ENCODE measurements at places on chromosomes 7 and 10.

DNA sequence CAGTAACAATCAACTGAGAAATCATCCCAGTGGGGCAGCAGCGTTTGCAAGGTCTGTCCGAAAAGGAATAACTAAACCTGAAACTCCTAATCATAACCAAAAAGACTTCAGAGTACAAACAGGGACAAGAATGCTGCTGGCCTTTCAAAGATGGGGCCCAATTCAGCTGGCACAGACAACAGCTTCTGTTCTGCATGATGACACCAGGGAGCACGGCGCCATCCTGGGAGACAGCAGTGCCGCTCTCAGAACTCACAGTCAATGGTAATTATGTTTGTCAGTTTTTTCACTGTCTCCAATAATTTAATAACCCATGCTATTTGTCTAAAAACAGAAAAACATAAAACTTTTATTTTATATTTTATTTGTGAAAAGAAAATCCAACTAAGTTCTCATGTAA, 90.0 kb downstream of the LARP4B start:
- no peak for DNase-seq

GRCh38 chr7:8176370-8177081, 85.4 kb downstream of the ICA1 start:
- DNase-seq, result peak; percentile 52

DNA sequence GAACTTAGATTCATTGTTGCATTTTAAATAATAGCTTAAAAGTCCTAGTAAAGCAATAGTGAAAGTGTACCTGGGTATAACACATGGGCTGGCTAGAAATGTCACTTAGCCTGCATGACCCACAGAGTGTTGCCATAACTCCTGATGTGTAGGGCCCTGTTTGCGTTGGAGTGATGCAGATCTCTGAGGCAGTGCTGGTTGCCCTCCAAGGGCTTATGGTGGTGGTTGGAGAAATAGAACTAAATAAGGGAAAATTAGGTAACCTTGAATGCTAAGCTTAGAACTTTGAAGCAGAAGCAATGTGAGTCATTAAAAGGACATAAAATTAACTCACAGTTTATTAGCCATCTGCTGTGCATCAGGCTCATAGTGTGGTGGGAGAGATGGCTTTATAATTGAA, 105.7 kb downstream of the CCNY start:
- DNase-seq, result no peak

DNA sequence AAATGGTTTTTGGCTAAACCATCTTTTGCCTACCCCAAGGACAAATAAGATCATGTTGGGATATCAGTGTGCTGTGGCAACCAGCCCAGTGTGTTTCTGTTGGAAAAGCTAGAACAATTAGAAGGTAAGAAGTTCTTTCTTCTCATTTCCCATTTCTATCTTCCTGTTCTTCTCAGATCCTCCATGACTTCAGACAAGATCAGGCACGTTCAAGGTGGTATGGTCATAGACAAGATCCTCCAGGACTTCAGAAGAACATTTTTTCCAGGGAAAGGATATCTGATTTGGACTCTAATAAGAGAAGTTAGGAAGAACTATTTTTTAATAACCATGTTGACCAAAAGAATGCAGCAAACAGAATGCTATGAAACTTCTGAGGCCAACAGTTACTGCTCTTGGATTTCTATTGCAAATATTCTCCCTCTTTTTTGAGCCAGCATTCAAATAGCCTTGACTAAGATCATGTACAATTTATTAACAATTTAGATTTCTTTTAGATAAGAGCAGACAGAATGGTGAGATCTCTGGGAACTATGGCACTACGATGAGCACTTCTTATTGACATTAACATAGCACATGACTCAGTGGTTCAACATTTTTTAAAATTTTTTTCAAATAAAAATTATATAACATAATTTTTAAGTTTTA, 15.9 kb downstream of the HYCC1 start:
- DNase-seq, result no peak

GRCh38 chr10:80485946-80486764, 32.0 kb downstream of the TSPAN14 start:
- peak; percentile 59 for DNase-seq

GRCh38 chr10:121610798-121611323, 12.6 kb upstream of the FGFR2 start:
- DNase-seq, result no peak

GRCh38 chr7:16982640-16983350, 101.0 kb upstream of the AGR3 start:
- DNase-seq, result no peak

DNA sequence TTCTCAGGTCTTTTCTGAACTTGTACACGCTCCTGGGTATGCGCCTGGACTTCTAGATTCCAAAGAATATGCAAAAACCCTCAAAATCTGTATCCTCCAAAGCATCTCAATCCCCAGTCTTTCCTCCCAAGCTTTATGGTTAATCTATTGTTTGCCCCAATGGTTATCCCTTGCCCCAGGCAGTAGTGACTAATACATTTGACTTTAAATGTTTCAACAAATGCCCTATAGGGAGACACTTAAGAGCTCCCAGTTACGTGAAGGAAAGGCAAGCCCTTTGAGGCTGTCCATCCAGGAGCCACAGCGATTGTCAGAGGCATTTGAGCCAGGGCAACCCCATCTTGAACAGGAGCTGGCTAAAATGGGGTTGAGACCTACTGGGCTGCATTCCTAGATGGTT, 12.7 kb upstream of the FOXL3 start:
- no peak for DNase-seq

DNA sequence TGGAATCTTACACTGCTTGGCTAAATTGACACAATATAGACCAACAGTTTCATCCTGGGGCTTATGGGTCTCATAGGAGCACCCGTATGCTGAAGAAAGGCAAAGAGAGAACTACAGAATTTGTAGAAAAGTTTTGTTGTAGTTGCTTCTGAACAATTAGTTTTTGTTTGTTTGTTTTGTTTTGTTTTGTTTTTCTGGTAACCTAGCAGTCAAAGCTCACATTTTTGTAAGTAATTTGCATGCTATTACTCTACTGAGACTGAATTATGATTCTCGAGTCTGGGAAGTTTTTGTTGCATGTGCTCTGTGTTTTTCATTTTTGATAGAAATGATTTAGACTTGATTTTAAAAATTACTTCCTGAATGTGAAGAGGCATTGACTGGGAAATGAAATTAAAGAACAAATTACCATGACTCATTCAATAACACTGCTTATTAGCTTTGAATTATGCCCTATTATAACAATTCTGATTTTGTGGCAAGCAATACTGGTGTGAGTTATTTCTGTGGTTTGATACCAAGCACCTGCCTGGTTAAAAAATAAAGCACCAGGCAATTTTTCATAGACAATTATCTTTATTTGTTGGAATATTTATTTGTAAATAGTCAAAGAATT, 438 bp downstream of the LSMEM1 start:
- DNase-seq, result no peak

GRCh38 chr7:95436407-95436806, 1.6 kb upstream of the PON2 start:
- DNase-seq, result no peak

- peak; percentile 47 for DNase-seq
Observed at GRCh38 chr7:47482013-47482875, 99.7 kb downstream of the TNS3 start.

DNA sequence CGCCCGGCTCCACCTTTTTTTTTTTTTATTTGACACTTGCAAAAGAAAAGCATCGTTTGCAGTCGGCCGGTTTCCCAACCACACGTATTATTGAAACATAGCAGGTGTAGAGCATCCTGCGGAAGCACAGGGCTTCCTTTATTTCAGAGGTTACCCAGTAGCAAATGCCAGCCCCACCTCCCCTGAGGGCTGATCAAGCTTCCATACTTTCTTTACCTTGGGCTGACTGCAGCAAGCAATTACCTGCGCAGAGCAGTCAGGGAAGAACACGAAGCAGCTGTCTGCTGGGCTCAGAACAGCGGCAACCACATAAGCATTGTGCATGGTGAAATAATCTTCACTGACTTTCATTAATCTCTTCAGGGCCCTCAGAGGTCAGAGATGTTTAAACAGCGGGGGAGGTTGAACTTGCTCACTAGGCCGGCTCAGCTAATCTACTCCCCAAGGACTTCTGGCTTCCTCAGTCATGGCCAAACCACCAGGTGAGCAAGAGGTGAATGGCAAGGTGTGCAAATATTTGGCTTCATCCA, 784.7 kb upstream of the AUTS2 start:
- no peak for DNase-seq

GRCh38 chr7:80372415-80372814, 139.4 kb downstream of the GNAT3 start:
- no peak for DNase-seq

DNA sequence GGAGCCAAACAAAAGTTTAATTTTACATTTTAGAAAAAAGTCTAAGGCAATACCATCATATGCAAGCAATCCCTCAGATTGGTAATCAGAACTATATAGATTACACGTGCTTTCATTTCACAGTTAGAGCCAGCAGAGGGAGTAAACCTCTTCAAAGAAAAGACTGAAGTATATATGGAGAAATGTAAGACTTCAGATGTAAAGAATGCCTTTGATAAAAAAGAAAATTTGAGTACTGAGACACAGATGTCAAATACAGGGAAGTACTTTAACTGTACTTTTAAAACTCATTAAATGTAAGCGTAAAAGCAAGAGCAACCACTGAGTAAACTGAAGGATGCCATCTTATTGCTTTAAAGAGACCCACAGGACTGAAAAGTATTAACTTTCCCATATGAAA, 101.4 kb upstream of the FAM133B start:
- DNase-seq, result no peak

GRCh38 chr7:151014950-151015349, 9.3 kb downstream of the ATG9B start:
- DNase-seq, result no peak

GRCh38 chr7:1422512-1423263, 36.6 kb downstream of the MICALL2 start:
- no peak for DNase-seq

DNA sequence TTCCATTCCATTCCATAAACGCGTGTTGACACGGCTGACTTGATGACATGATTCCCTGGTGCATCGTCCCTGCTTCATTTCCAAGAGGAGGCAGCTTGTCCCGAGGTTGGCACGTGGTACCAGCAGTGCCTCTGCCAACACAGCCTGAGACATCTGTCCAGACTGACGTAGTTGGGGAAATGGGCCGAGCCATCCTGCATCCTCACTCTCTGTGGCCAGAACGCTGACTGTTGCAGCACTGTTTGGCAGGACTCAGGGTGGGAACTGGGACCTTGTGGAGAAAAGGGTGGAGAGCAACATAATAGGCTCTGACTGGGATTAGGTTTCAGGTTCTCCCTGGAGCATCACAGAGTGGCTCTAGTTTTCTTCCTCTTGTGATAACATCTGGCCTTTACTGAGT, 118.6 kb upstream of the BTBD16 start:
- DNase-seq, result no peak

DNA sequence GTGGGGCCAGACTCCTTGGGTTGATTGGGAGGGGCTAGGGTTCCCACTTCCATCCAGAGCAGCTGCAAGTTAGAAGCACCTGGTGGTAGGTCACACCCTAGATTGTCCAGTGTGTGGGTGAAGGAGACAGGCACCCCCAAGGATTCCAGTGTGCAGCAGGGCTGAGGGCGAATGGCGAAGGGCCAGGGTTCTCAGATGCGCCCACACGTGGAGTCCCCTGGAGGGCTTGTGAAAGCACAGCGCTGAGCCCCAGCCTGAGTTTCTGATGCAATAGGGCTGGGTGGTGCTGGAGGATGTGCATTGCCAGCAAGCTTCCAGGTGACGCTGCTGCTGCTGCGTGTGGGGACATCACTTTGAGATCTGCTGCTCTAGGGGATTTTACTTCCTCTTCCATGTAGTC, 25.4 kb downstream of the TBATA start:
- no peak for DNase-seq

DNA sequence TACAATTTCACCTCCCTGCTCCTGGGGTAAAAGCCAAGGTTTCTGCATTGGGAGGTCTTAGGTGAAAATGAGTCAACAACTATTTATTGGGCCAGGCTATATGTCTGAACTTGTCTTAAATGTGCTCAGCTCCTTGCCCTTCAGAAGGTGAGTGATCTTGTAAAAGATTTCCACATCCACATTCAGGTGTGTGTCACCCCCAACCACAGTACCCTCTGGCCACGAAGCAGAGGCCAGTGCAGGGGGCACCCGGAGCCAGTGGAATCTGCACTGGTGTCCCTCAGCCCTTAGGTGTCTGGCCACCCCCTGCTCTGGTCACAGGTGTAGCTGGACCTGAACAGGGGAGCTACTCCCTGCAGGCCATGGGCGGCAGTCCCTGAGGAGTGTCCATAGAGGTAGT, 198.5 kb downstream of the PAXIP1 start:
- DNase-seq, result no peak

DNA sequence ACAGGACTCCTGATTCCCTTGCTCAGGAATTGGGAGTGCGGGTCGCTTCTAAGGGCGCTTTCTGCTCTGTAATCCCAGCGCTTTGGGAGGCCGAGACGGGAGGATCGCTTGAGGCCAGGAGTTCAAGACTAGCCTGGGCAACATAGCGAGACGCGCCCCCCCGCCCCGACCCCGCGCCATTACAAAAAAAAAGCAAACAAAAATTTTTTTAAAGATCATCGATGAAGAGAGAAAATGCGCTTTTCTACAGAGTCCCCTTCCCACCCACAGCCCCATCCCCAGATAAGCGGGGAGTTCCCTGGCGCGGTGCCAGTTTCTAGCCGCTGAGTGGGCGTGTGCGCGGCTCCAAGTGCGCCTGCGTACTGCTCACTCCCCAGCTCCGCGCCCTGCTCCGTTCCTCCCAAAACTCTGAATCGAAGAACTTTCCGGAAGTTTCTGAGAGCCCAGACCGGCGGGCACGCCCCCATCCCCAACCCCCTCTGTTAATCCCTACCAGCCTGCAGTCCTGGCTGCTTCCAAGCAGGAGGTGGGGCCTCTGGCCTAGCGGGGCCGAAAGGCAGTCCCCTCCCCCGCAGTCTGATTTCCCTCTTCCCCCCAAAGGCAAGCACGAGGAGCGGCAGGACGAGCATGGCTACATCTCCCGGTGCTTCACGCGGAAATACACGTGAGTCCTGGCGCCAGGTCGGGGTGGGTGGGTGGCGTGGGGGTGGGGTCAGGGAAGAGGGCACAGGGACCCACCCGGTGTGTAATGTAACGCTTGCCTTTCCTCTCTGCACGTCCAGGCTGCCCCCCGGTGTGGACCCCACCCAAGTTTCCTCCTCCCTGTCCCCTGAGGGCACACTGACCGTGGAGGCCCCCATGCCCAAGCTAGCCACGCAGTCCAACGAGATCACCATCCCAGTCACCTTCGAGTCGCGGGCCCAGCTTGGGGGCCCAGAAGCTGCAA, 1.0 kb downstream of the HSPB1 start:
- DNase-seq, result peak; percentile 80

- DNase-seq, result no peak
Observed at GRCh38 chr10:118167056-118167700, 120.4 kb upstream of the RAB11FIP2 start.

GRCh38 chr7:142438235-142438922, 180.5 kb upstream of the PRSS58 start:
- DNase-seq, result peak; percentile 35

Data from stimulated activated naive CD8-positive, alpha-beta T cell treated with anti-CD3 and anti-CD28 coated beads, Interleukin-15, Interleukin-2, amounts not matched to agents 100 U/mL and 50 U/mL, for 24 hours (primary cell).